Fibroblast of the conjunctiva (primary cell): ENCODE measurements at places on chromosomes 7 and 10.

DNA sequence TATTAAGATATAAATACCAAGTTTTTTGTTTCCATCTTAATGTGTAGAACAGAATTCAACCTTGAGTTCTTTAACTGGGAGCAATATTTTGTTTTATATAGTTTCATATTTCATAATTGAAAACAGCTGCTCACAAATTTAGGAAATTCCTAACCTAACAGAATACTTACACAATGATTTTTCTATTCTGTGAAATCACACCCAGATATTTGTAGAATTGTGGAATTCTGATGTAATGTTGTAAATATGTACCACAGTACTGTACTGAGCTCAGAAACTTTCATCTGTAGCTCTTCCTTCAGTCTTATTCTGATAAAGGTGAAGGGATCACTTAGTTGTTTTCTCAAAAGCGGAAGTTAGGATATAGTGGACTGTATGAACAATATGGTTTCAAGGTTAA, 143.4 kb upstream of the GLI3 start:
- peak; percentile 16 for DNase-seq

- no peak for DNase-seq
Measured at GRCh38 chr10:11293332-11293731, 275.7 kb downstream of the CELF2 start.

- no peak for DNase-seq
Measured at GRCh38 chr7:24622646-24623182, 49.5 kb downstream of the PALS2 start.

GRCh38 chr10:79268742-79269141, 78.5 kb upstream of the PPIF start:
- no peak for DNase-seq
